ENCODE measurements at places on chromosomes 2 and 18.

DNA sequence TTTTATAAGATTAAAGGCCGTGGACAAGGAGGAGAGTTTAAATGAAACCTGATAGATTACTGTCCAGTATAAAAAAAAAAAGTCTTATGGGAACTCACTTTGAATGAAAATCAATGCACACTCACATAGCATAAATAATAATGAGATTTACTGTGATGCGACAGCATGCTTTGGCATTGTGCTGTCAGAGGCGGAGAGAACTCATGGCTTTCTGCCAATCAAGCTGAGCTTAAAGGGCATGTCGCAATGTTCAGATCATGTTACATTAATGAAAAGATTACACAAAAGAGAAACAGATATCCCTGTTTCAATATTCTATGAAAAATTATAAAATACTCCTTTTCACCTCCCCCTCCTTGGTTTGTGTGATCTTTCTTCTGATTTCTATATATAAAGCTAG lies 310.8 kb downstream of the ERBB4 start:
- DNase-seq = no peak

DNA sequence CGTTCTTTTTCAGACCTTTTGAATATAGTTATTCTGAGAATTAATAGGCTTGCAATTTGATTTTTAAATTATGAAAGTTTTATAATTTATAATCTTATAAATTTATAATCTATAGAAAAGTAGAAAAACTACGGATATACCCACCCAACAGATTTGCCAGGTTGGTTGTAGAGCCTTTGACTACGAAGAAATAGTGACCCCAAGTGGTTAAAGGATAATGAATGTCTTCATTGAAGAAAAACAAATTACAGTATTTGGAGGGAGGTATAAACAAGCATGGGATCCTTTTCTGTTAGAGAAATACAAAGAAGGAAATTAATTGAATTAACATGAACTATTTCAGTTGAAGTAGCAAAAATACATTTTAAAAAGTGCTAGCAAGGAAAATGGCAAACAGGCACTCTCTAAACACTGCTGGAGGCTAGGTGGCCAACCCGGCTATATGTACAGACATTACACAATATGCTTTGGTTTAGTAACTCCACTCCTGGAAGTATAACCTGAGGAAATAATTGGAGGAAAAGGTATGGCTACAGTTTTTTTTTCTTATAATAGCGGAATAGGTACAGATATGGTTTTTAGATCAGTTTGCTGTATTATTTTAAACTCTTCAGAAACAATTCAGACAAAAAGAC lies 110.9 kb downstream of the MIB1 start:
- peak; percentile 12 for DNase-seq

GRCh38 chr18:75223687-75224347 lies 13.2 kb downstream of the TSHZ1 start:
- no peak for DNase-seq

DNA sequence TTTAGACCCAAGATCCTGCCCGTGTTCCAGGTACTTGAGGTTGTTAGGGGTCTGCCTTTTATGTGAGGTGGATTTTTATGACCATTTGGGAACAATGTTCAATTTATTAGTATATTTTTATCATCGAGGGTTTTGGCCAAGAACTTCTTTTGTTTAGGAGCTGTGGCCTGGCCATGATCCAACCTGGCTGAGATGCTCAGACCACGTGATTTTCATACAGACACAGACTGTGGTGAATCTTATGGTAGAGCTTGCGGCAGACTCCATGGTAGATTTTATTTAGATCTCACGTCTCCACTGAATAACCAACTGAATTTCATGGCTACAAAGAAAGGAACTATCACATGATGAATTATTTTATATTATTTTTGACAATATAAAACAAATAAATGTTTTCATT lies 405.5 kb upstream of the VWC2L start:
- no peak for DNase-seq

GRCh38 chr2:170465241-170465640 lies 249.9 kb upstream of the SP5 start:
- no peak for DNase-seq

- no peak for DNase-seq
Measured at GRCh38 chr2:38491436-38491835, 111.3 kb downstream of the HNRNPLL start.

GRCh38 chr2:144183727-144184126 lies 336.2 kb downstream of the ZEB2 start:
- DNase-seq = peak; percentile 22

GRCh38 chr2:119428488-119429224 lies 3.0 kb upstream of the TMEM37 start:
- DNase-seq = no peak

DNA sequence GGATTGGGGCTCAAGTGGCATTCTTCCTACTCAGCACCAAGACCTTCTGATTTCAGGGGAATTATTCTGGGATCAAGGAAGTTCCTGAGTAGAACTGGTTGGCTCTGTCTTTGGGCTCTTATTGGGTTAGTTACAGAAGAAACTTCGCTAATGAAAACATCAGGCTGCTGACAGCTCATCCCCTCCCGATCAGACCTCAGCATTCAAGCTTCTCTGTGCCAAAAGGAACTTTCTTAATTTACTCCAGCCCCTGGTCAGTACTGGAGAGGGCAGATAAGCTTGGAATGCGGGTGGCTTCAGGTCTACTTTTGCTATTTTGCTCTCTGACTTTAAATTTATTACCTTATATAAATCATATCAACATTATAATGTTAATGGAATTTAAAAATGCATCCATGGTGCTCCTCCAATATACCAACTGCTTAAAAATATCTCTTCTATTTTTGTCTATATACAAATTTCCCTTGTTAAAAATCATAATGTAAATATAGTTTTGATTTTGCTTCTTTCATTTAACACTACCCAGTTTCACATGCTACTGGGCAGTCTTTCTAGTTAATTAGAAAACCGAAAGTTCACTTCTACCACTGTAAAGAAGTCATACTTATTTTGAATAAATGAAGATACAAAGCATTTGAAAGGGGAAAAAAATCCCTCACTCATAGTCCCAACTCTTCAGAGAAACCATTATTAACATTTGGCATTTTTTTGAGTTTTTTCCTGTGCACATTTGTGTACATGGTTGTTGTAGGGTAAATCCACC lies 34.4 kb downstream of the PCARE start:
- no peak for DNase-seq

DNA sequence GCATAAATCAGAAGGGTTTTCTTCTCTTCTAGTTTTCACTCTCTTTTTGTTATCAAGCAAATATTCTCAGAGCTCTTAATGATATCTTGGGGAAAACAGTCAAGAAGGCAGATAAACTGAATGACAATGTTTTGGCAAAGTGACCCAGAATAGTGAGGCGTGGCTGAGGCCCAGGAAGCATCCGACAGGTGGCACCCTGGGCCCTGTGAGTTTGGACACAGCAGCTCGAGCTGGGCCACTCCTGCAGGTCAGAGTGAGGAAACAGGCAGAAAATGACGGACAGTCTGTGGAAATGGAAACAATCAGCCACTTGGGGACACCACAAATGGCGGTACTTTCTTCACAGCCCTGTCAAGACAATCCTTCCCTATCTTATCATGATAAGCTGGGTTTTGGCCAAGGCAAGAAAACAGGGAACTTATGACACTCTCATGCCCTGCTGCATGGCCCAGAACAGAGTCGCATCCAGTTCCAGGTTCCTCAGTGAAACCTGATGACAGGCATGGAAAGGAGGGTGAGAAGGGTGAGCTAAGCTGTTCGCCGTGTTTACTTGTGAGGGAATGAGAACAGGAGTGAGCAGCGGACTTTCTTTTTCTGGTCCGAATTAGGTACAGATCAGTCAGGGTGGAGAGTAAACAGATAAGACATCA lies 32.1 kb downstream of the MRPL44 start:
- no peak for DNase-seq

GRCh38 chr2:220178991-220179695 lies 551.7 kb downstream of the SLC4A3 start:
- no peak for DNase-seq
